ENCODE measurements at places on chromosomes 12 and 14.

- no peak for DNase-seq
These were observed 122.9 kb upstream of the TMEM132D start for GRCh38 chr12:130026608-130027176.

GRCh38 chr14:93734086-93734822 is 54.0 kb downstream of the PRIMA1 start:
- no peak for DNase-seq

DNA sequence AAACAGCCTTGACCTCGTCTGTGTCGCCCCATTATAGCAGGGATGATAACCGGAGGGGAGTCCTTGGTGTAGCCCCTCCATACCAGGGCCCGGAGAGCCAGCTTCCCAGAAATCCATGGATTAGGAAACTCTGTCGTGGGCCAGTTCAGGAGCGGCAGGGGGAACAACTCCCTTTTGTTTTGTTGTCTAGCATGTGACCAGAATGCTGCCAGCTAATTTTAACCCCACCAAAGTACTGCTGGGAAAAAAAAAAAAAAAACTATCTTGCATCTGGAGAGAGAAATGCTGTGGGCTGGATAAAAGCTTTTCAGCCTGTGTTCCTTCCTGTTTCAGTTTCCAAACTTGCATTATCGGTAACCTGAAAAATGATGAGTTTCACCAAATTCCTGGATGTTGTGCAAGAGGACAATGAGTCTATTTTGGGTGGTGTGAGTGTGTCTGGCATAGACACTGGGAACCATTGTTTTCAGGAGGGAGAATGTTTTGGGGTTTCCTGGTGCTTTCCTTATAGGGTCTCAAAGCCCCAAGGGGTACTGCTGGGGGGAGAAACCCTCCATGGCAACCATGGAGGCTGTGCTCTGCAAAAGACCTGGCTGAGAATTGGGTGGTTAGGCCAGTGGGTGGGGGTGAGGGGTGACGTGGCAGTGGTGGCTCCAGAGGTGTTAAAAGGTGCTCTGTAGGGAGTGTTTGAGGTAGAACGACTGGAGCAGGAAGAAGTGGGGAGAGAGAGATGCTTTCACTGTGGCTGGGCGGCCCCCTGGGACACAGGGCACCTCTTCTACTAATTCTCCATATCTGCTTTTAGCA is 14.9 kb upstream of the IRF2BPL start:
- peak; percentile 23 for DNase-seq

DNA sequence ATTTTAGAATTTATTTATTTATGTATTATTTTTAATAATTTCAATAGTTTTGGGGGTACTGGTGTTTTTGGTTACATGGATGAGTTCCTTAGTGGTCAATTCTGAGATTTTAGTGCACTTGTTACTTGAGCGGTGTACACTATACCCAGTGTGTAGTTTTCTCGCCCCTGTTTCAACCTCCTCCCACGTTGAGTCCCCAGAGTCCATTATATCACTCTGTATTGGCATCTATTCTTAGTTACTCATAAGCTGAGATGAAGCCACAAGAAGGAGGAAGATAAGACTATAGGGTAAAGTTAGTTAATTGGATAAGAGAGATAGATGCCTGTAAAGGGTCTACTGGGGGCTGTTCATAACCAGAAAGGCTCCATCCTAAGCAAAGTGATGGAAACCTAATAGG is 4.0 kb downstream of the C1S start:
- DNase-seq, result no peak

DNA sequence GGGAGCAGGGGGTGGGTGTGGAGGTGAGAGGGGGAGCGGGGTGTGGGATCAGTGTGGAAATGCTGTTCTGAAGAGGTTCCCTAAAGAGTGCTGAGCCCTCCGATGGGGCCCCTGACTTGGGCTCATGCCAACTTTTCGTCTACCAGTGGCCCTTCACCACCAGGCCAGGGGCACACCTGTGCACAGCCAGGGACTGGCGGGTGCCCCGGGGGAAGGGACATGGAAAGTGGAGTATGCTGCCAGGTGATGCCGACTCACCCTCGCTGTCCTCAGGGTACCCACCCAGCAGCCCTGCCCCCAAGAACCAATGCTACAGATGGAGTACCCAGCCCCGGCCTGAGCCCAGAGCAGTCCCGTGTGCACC is 26.2 kb downstream of the AMN start:
- DNase-seq, result no peak

DNA sequence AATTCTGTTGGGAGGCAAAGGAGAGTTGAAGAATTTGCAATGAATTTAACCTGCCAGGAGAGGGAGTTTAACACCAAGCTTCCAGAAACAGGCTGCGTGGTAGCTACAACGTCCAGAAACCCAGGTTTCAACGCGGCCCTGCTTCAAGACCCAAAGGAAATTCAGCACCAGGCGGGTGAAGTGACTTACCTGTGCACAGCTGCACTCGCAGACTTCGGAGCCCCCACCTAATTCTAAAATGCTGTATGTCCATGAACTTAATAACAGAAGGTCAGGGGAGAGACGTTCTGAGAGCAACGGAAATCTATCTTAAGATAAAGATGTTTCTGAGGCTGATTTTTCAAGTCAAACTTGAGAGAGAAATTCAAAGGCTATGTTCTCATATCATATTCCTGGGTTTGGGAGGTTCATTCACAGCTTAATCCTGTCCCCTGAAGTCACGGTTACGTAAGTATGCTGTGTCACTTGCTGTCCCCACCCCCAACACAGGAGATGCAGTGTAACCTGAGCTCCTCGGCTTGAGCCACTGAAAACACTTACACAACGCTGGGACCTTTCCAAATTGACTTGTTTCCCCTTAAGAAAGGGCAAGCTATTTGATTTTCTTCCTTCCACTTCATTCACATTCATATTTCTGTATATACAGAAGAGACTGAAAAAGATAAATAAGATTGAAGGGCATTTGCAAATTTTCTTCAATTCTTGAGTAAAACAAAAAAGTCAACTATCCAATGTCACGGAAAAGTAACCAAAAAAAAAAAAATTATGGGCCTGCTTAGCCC is 22.7 kb downstream of the CLIP1 start:
- DNase-seq, result no peak

DNA sequence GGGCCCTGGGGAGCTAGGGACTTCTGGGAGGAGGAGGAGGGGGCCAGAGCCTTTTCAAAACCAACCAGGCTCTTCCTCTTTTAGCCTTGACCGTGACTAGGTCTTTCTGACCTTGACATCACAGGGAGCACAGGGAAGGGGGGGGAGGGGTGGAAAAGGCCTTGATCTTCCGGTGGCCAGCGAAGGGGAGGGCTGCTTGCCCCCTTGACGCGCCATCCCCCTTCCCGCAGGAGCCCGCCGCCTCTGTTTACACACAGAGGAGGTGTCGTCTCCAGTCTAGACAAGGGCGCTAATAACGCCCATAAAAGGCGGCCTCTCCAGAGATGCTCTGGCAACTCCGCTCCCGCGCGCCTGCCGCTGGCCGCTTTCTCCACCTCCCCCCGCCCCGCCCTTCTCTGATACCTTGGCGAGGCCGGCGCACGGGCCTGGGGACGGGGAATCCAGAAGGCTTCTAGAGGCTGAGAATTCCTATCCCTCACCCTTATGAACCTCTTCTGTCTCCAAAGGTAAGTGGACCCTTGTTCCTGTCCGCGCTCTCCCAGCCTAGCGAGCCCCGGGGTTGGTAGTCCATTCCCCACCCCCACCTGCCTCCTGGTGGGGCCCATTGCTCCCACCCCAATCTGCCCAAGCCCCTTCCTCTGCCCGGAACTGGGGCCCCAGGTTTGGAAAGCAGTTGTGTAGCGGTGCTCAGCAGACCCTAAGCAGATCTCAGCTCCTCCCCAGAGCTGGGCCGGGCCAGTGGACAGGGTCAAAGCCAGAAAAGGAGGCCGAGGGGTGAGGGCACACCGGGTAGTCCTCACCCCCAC is 4.9 kb upstream of the HOXC12 start:
- no peak for DNase-seq

DNA sequence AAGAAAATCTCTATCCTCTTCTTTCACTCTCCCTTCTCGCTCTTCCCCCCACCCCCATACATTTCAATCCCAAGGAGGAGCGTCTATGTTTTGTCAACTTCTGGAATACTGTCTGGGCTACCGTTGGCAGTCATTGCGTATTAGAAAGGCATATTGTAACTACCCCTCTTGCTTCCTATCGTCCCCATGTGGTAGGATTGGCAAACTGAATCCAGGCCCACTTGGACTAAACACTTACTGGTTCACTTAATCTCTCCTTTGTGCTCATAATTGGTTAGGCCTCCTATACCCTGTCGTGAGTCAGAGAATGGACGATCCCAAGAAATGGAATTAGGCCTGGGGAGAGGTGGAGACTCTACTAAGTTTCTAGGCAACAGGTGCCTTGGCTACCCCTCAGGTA is 68.8 kb upstream of the SLC8A3 start:
- no peak for DNase-seq
